Fibroblast of skin of right biceps (primary cell): ENCODE measurements at places on chromosomes 6 and 20.

GRCh38 chr6:73644941-73645591 is 8.7 kb downstream of the SLC17A5 start:
- DNase-seq = no peak

DNA sequence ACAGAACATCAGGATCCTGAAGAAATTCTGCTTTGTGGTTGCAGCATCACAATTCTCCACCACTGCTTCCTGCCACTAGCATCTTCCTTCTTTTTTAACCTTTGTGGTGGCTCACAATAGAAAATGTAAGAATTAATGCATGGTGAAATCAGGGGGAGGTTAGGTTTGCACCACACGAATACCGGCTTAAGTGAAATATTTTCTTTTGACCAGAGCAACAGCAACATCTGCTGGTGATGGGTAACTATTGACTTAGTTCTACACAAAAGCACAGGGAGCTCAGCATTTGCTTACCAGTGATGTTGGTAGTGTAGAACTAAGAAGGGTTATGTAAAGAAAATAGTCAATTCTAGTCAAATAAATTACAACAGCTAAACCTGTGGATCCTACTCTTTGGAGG is 280.5 kb downstream of the SYNE1 start:
- peak; percentile 12 for DNase-seq

DNA sequence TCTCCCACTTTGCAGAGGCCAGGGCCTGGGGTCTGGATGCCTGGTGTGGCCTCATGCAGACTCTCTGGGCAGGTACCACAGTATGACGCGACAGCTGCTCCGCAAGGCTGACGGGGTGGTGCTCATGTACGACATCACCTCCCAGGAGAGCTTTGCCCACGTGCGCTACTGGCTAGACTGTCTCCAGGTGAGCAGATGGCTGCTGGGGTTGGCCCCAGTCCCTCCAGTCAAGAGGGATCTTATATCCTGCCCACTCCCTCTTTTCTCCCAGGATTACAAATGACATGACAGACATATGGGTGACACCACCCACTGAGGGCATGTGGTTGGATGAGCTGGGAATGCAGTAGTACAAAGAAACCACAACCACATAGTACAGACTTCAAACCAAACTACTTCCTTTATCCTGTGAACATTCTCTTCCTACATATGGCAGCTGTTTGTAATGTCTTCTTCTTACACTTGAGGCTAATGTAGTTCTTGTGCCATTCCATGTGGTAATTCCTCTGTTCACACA is 29.9 kb downstream of the RAB44 start:
- peak; percentile 53 for DNase-seq

GRCh38 chr6:159056432-159056831 is 11.6 kb upstream of the TAGAP start:
- DNase-seq = no peak

DNA sequence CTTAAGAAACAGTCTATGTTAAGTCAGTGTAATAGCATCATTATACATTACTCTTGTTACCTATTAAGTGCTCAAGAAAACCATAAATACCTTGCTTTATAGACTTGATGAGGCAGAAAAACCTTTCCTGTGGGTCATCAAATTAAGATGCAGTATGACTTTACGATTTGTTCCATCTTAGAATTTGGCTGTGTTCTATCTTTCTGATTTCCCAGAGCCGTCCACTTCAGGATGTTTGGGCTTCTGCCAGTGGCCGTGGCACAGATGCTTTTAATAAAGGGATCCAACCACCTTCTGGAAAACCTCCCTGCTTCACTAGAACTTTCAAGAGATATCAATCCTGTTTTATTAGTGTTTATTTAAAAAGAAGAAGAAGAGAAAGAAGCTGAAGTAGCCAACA is 71.2 kb downstream of the PDE7B start:
- DNase-seq = peak; percentile 85

DNA sequence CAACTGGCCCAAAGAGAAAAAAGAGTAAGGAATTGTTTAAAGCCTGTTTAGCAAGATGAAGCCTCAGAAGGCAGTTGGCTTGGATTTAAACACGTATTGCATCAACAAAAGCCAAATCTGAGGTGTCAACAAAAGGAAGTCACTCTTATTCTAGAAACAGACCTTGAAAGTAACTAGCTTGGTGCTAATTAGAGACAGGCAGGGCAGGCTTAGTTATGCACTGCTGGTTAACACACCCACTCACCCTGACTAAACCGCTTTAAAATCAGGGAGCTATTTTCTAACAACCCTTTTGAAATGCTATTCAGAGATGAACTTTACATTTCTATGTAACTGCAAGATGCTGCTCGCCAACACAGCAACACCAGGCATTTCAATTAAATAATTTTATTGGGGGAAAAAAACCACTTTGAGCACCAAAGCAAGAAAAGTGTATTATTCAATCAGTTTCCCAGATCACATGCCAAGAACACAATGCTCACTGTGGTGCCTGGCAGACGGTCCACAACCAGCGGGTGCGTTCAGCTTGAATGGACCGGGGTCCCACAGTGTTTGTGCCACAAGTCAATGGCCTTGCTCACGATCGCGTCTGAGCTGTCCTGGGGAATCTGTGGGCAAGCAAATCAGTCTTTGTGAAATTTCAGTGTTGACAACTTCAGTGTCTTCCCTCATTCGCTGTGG is 23.6 kb downstream of the TBC1D7 start:
- no peak for DNase-seq

DNA sequence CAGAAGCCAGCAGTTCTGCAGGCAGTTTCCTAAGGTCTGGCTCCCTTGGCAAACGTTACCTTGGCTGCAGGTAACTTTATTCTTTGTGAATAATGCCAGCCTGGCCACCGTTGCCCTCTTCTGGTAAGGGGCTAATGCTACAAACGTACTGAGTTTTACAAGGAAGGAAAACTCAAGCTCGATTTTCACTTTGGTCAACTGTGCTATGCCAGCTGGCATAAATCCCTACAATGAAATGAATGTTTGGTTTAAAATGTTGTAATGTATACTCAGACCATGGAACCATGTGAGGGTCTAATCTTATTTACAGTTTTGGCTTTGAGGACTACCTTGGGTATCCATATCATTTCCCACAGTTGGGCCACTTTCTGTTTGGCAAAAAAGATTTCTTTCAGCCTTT is 101.4 kb downstream of the SLX4IP start:
- no peak for DNase-seq

- peak; percentile 15 for DNase-seq
Observed at GRCh38 chr6:90350689-90351554, 54.3 kb upstream of the BACH2 start.

DNA sequence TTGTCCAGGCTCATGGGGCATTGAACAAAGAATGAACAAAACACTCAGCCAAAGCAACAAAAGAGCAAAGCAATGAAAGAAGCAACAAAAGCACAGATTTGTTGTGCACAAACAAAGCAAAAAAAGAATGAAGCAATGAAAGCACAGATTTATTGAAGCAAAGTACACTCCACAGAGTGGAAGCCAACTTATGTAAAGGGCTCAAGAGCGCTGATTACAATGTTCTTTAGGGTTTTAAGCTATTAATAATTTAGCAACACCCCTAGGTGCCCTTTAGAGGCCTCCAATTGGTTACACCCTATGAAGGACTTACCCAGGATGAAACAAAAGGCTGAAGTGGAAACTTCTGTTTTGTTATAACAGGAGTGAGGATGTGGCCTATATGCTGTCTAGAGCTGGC is 179.2 kb upstream of the PROKR2 start:
- no peak for DNase-seq

GRCh38 chr6:12873691-12874090 is 157.1 kb downstream of the PHACTR1 start:
- DNase-seq = peak; percentile 16

DNA sequence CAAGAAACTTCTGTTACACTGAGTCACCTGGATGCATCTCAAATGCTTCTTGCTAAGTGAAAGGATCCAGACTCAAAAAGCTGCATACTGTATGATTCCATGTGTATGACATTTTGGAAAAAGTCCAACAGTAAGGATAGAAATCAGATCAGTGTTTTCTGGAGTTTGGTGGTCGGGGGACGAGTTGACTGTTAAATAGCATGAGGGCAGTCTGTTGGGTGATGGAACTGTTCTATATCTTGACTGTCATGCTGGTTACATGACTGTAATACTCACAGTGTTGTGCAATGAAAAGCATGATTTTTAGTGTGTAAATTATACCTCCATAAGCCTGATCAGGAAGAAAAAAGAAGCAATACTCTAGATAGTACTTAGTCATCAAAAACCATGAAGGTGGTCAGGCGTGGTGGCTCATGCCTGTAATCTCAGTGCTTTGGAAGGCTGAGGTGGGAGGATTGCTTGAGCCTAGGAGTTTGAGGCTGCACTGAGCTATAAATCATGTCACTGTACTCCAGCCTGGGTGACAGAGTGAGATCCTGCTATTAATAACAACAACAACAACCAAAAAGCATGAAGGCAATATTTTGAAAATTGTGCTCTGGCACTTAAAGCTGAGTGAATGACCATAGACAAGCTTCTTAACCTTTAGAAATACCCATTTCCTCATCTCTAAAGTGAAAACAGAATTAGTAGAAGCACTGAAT is 30.5 kb upstream of the SASH1 start:
- DNase-seq = peak; percentile 70

GRCh38 chr6:77092971-77093370 is 370.3 kb downstream of the HTR1B start:
- peak; percentile 41 for DNase-seq

DNA sequence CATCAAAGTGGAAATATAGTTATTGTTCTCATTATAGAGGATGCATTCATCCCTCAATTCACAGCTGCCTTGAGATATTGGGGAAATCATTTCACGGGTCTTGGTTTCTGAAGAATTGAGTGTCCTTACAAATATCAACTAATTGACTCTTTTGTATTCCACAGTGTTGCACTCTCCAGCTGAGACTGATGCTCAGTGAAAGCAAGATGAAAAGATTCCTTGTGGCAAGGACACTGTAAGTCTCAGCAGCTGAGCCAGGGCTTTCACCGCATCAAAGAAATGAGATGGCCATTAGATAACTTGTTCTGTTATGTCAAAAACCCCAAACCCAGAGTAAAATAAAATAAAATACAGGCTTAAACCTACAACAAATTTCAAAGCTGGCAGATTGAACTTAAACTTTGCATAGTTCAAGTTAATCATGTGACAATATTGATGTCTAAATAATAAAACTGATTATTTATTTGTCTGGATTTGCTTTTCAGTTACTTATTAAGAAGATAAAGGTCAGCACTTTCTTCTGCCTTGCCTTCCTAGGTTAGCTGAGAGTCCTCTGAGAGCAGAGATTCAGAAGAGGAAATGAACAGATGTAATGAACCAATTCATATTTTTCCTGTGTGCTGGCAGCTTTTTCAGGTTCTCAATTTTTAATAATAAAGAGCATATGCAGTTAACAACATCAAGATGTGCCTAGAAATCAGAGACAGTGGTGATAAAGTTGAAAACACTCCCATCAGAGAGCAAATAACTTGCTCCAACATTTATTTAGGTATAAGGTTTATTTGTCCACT is 82.4 kb upstream of the SMLR1 start:
- peak; percentile 14 for DNase-seq

DNA sequence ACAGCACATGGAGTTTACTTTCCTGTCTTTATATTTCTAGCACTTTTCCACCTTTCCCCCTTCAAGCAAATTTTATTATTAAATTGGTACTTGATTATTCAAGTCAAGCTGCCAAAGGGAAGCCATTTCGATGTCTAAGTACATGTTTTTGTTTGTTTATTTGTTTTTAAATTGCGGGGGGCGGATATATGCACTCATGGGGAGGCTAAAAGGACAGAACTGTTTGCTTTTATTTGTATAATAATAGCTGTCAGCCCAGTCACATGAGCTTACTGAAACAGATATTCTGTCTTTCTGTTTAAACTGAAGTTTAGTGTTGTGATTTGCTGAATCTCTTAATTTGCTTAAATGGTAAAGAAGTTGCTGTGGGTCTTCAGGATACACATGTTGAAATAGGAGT is 49.6 kb upstream of the PLCG1 start:
- DNase-seq = no peak

GRCh38 chr20:37207171-37207570 is 27.8 kb upstream of the MROH8 start:
- DNase-seq = no peak

GRCh38 chr6:72792692-72793091 is 170.8 kb downstream of the KCNQ5 start:
- peak; percentile 64 for DNase-seq

- DNase-seq = no peak
Observed at GRCh38 chr6:136396908-136397307, 107.3 kb upstream of the BCLAF1 start.

DNA sequence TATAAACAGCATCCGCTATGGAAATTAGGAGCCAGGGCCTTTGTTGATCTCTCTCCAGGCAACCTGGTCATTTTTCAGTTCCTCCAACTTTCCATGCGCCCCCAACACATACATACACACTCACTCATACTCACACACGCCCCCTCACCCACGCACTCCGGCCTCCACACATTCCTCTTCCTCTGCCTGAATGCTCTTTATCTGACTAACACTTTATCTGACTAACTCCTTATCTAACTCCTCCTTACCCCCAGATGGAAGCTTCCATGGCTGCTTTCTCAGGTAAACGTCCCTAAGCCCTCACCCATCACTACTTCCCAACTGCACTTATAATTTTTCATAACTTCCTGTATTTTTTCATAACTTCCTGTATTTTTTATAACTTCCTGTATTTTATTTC is 17.4 kb downstream of the CASS4 start:
- peak; percentile 86 for DNase-seq

DNA sequence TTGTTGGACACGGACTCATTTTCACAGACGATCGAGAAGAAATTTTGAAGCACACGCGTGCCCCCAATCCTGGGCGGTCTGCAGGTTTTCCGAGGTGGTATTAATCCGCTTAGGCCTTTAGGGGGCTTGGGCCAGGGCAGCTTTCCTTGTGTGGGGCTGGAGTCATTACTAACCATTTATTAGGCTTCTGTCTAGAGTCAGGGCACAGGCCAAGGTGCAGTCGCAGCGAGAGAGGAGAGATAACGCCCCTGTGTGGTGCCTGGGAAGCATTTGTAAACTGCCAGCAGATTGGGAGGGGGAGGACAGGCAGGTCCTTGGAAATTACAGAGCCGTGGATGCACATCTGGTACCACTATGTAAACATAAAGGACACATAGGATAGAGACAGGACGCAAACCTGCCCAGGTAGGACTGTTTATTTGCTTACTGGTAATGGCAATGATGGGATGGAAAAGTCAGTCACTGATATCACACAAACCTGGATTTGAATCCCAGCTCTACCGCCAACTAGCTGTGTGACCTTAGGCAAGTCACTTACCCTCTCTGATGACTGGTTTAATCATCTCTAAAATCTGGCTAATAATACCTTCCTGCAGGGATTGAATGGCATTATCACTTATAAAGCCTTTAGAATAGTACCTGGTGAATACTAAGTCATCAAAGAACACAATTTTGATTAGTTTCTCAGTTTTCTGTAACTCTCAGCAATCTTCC is 76.4 kb downstream of the TMEM242 start:
- DNase-seq = no peak

DNA sequence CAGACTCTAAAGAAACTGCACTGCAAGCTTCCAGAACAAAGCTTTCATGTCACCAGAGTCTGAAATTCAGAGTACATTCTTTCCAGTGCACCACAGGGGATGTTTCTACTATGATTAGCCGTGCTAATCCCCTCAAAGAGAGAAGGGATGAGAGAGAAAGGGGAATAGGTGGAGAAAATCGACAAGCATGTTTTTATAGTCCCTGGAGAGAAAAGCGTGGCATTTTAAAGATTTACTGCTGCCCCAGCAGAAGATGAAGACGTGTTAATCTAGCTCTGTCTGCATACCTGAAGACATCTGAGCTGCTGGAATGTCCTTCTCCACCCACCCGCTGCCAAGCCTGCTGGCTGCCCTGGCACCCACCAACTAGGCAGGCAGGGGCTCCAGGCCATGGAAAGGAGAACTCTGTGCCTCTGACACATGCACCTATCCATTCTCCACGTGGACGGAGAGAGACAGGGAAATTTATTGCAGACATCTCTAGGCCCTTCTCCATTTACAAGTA is 4.1 kb downstream of the MYLK4 start:
- no peak for DNase-seq
